CD8-positive, alpha-beta memory T cell (primary cell): ENCODE measurements at places on chromosomes 4 and X. TPM values are rescaled to one million over a fixed set of nuclear protein-coding genes. Genes with fewer than 3 reads are reported as not detected.

The SSX2 gene
- total RNA-seq = not detected

The MAGEA10 gene
- not detected for total RNA-seq

The IL2RG gene
- 312 TPM for total RNA-seq

- no peak overlapping the region for H3K4me3 ChIP-seq
- H3K27me3 ChIP-seq = no peaks in the 10 kb centered on the region
- DNase-seq = no peak
- H3K4me1 ChIP-seq = no peaks in the 10 kb centered on the region
- no peak overlapping the region for H3K27ac ChIP-seq
- H3K36me3 ChIP-seq = no peaks in the 10 kb centered on the region
Observed at GRCh38 chr4:15106399-15106798, 104.1 kb downstream of the CPEB2 start.

DNA sequence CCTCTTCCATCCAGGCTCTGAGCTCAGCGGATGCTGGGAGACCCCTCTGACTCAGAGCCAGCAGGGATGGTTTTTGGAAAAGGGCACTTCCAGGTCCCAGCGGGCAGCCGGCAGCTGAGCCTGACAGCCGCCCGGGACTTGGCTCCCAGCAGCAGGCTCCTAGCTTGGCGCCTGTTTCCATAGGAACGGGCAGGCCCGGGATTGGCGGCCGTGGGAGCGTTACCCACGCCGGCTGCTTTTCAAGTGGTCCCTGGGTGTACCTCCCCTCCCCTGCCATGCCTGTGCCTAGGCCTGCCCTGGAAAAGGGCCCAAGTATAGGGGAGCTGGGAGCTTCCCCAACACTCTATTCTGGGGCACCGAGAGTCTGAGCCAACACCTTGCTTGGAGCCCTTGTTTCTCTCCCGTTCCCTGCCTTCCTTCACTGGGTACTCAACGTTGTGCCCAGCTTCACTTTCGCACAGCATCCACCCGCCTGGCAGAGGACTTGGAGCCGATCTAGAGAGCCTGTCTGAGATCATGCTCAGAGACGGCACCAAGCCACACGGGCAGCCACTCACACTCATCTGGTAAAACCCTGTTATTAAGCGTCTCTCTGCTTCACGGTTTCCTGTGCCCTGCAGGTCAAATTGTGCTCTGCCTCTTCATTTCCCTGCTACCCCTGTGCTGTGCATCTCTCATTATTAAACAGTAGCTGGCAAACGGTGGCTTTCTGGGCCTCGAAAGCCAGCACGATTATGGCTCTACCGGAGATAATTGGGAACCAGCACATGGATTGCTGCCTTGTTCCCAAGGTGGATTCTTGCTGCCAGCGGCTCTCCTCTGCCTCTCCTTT lies 521.5 kb downstream of the BCOR start:
- no peak overlapping the region for H3K4me3 ChIP-seq
- no peaks in the 10 kb centered on the region for H3K27me3 ChIP-seq
- no peak for DNase-seq
- H3K27ac ChIP-seq = no peak overlapping the region
- H3K36me3 ChIP-seq = no peaks in the 10 kb centered on the region

GRCh38 chrX:134684956-134685355 lies 26.7 kb upstream of the PLAC1 start:
- H3K27me3 ChIP-seq = no peaks in the 10 kb centered on the region
- no peaks in the 10 kb centered on the region for H3K36me3 ChIP-seq
- no peak overlapping the region for H3K27ac ChIP-seq
- DNase-seq = no peak
- no peaks in the 10 kb centered on the region for H3K4me1 ChIP-seq
- H3K4me3 ChIP-seq = no peak overlapping the region
